Memory B cell (primary cell): ENCODE measurements at places on chromosomes 5 and 9.

- no peak for DNase-seq
- H3K4me3 ChIP-seq: no peak overlapping the region
- peaks cover 1% of the 10 kb centered on the region for H3K36me3 ChIP-seq
- peaks cover 1% of the 10 kb centered on the region for H3K27me3 ChIP-seq
- H3K27ac ChIP-seq: no peak overlapping the region
Measured at GRCh38 chr9:113906411-113907110, 30.5 kb downstream of the ZNF618 start.

- no peak for DNase-seq
- no peaks in the 10 kb centered on the region for H3K27me3 ChIP-seq
- no peak overlapping the region for H3K27ac ChIP-seq
- peaks cover 17% of the 10 kb centered on the region for H3K4me1 ChIP-seq
- H3K4me3 ChIP-seq: no peak overlapping the region
- H3K36me3 ChIP-seq: peaks cover 30% of the 10 kb centered on the region
Measured at GRCh38 chr5:137995749-137996128, 37.1 kb downstream of the FAM13B start.

DNA sequence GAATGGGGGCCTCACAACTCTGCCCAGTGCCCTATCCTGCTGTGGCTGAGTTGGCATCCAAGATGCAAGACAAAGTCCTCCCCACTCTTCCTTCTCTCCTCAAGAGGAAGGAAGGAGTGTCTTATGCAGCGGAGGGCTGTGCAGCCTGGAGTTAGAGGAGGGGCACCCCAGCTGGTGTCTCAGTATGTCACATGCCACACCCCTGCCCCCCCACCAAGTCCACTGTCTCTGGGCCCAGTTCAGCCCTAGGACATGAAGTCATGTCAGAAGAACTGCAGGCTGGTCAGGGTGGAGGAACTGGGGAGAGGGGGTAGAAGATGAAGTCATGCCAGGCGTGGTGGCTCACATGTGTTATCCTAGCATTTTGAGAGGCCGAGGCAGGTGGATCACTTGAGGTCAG, 28.0 kb upstream of the SLC28A3 start:
- H3K4me3 ChIP-seq: no peak overlapping the region
- no peak overlapping the region for H3K27ac ChIP-seq
- no peaks in the 10 kb centered on the region for H3K36me3 ChIP-seq
- peaks cover 6% of the 10 kb centered on the region for H3K27me3 ChIP-seq
- no peaks in the 10 kb centered on the region for H3K4me1 ChIP-seq
- no peak for DNase-seq

DNA sequence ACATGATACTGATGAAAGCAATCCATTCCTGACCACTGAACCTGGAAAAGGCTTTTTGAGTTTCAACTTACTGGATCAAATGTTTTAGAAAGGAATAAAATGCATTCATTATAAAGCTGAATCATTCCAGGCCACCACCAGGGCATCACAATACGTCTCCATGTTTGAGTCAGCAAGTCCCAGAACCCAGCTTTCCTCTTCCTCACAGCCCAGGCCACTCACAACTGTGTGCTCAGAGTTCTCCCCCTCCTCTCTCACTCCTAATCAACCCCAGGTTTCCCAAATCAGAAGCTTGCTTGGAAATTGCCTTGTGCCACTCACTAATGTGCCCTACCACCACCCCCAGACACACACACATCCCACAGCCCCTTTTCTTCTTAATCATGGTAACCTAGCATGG, 91.7 kb downstream of the GNA14 start:
- no peak overlapping the region for H3K4me3 ChIP-seq
- H3K36me3 ChIP-seq: no peaks in the 10 kb centered on the region
- DNase-seq: no peak
- no peaks in the 10 kb centered on the region for H3K27me3 ChIP-seq
- H3K27ac ChIP-seq: no peak overlapping the region

- H3K27me3 ChIP-seq: no peaks in the 10 kb centered on the region
- H3K27ac ChIP-seq: peak overlapping the region; percentile 82
- peaks cover 25% of the 10 kb centered on the region for H3K36me3 ChIP-seq
- no peak overlapping the region for H3K4me3 ChIP-seq
- H3K4me1 ChIP-seq: peaks cover 23% of the 10 kb centered on the region
- DNase-seq: no peak
Measured at GRCh38 chr9:97908705-97909104, 13.6 kb downstream of the TRMO start.

DNA sequence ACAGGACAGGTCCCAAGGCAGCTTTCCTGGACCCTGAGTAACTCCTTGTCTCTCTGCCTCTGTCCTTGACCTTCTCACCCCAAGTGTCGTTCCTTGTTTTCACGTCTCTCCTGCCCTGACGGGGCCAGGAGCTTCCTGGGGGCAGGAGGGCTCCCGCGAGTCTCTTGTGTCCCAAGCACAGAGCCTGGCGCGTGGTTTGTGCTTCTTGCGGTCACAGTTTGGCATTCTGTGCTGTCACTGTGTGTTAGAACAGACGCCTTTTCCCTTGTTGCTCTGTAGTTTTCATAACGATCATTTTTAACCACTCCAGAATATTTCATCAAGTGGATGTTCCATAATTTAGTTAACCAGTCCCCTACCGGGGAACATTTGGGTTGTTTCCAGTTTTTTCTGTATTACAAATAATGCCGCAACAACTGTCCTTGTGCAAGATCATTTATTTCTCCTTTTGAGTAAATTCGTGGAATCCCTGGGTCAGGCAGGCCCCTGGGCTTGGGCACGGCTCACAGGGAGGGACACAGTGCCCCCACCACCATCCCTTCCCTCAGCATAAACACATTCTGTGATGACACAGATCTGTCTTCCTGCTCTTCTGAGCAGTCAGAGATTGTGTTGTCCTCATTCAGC, 71.9 kb downstream of the TSPAN17 start:
- no peaks in the 10 kb centered on the region for H3K4me1 ChIP-seq
- no peak for DNase-seq
- no peak overlapping the region for H3K4me3 ChIP-seq
- H3K36me3 ChIP-seq: peaks cover under 1% of the 10 kb centered on the region

GRCh38 chr9:106960258-106960657, 97.3 kb downstream of the ZNF462 start:
- DNase-seq: no peak
- no peaks in the 10 kb centered on the region for H3K4me1 ChIP-seq
- no peaks in the 10 kb centered on the region for H3K36me3 ChIP-seq
- no peak overlapping the region for H3K4me3 ChIP-seq

- no peaks in the 10 kb centered on the region for H3K27me3 ChIP-seq
- H3K36me3 ChIP-seq: peaks cover 2% of the 10 kb centered on the region
- DNase-seq: no peak
- H3K4me3 ChIP-seq: no peak overlapping the region
Measured at GRCh38 chr5:95743232-95743631, 12.1 kb downstream of the RHOBTB3 start.

DNA sequence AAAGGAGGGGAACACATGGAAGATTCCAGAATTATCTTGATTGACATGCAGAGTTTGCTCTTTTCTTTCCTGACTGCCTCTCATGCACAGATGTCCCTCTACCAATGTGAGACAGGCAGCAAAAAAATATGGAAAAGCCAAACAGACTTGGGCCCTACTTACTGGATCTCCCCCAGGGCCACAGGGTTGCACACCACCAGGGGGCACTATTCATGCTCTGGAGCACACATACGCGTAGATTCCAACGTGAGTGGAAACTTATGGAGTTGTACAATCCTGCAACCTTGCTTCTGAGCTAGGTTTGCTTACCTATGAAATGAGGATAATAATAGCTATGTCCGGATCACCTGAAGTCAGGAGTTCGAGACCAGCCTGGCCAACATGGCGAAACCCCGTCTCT, 319.5 kb downstream of the ARHGEF28 start:
- H3K36me3 ChIP-seq: peaks cover 1% of the 10 kb centered on the region
- H3K27me3 ChIP-seq: peaks cover 6% of the 10 kb centered on the region
- no peak overlapping the region for H3K27ac ChIP-seq
- no peak for DNase-seq
- no peaks in the 10 kb centered on the region for H3K4me1 ChIP-seq

DNA sequence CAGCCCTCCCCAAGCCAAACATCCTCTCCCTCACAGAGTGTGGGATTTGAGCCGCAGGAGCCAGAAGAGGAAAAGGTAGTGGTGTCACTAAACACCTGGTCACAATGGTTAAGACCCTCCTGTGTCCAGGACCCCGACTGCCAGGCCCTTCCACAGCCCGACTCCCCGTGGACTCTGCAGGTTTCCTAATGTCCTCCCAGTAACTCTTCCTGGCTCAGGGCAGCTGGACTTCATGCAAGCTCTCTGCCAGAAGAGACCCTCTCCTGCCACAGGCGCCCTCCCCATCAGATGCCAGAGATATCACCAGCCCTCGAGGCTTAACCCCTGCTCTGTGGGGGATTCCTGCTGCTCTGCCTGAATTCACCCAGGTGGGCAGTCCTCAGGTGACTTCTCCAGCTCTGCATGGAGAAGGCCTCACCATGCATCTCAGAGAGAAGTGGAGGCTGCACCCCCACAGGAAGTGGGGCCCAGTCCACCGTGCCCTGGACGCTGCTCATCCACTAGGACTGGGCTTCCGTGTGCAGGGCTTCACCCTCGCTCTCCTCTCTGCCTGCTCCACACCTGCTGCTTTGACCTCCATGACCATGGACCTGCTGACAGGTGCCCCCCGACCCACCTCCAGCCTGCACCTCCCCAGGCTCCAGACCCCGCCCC, 111.2 kb downstream of the ADAMTS2 start:
- no peaks in the 10 kb centered on the region for H3K4me1 ChIP-seq
- H3K27ac ChIP-seq: no peak overlapping the region
- no peak for DNase-seq
- H3K4me3 ChIP-seq: no peak overlapping the region

DNA sequence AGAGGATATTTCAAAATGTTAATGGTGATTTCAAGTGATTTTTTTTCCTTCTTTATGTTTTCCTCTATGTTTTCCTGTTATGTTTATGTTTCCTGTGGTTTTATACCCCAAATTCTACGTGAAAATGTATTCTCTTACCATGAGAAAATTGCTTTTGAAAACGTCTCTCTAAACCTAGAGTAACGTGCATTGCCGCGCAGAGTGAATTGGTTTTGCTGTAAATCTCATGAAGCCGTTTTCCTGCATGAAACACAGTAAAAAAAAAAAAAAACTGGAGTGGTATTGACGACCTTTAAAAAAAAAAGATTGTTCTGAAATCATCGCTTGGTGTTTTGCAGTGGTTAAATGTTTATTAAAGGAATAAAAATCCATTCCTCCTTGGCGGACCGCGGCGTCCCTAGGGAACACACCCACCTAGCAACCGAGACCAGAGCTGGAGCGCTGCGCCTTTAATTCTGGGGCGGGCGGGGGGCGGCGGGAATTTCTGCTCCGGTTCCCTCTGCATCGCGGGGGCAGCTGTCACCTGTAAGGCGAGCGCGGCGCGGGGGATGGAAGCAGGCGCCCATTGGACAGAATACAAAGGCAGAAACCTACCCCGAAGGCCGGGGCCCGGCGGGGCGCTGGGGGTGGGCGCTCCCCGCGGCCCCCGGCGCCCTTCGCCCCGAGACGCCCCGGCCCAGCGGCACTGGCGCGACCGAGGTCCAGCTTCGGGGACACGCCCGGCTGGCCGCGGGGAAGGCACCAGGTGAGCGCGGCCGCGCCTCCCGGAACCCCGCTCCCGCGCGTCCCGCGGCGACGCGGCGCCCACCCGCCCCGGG, at the start of gene SOWAHA:
SOWAHA (plus strand) TSS at position 522 of the 818 bp plus-strand sequence. CDS start 320 bp downstream, outside the sequence.
- peak within 1 kb of the TSS; percentile 34 for H3K4me3 ChIP-seq
- H3K36me3 ChIP-seq: no peaks in the 10 kb centered on the region
- no peak within 1 kb of the TSS for H3K27ac ChIP-seq
- H3K27me3 ChIP-seq: peaks cover 11% of the 10 kb centered on the region
- no peak for DNase-seq

DNA sequence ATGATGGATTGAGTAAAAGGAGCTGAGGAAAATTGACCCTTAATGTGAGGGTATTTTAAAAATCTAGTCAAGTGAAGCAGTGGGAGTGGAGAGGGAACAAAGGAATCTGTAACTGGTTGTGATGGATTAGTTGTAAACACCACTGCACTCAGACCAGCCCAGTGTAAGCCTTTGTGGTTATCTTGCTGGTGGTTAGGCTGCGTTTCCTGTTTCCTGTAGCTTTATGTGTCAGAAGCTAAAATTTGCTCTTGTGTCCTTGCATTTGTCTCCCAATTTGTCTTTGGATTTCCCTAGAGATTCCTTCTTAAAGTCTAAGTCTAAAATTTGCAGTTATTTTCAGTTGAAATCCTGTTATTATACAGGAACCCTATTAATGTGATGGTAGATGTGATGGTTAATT, 6.3 kb downstream of the IFNA21 start:
- H3K36me3 ChIP-seq: peaks cover 3% of the 10 kb centered on the region
- H3K4me3 ChIP-seq: no peak overlapping the region
- peaks cover 2% of the 10 kb centered on the region for H3K27me3 ChIP-seq
- H3K4me1 ChIP-seq: peaks cover 7% of the 10 kb centered on the region

DNA sequence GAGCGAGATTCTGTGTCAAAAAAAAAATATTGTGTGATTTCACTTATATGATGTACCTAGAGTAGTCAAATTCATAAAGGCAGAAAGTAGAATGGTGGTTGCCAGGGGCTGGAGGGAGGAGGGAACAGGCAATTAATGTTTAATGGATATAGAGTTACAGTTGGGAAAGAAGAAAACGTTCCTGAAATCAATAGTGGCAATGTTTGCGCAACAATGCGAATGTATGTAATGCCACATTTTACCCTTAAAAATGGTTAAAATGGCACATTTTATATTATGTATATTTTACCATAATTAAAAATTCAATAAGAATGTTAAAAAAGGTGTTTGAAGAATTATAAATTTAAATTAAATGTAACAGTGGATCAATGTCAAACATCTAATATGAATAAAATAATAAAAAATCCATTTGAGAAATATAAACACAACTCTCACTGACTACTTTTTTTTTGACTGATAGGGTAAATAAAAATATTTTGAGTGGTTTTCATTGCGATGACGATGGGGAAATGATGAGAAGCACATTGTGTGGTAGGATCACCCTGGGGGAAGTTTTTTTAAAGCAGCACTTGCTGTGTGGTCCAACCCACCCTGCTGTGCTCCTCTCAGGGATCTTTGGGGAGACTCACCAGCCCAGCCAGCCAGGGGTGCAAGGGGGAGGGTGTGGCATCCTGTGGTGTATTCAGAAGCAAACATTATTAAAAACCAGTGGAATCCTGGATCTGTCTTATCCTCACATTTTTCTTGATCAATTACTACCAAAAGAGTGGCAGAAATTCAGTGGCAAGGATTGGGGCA, 4.3 kb downstream of the FYB1 start:
- H3K36me3 ChIP-seq: no peaks in the 10 kb centered on the region
- no peak for DNase-seq
- H3K4me1 ChIP-seq: peaks cover 15% of the 10 kb centered on the region
- no peaks in the 10 kb centered on the region for H3K27me3 ChIP-seq
- no peak overlapping the region for H3K27ac ChIP-seq

DNA sequence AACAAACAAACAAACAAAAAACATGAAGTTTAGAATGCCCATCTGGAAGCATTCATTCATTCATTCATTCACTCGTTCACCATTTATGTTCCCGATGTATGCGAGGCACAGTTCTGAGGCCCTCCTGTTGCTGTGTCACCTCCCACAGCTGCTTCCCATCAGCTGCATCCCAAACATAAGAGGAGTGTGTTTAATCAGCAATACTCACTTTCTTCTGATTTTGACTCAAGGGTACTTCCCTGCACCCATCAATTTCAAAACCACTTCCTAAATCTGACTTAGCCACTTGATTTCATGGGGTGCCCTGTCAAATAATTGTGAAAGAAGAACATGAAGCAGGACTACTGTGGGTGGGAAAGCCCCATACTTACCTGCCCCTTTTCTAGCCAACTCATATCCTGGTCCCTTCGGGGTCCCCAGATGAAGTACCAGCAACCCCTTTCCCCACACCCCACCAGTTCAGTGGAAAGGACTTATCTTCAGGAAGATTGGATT, 128.0 kb upstream of the IL12B start:
- no peaks in the 10 kb centered on the region for H3K36me3 ChIP-seq
- peak overlapping the region; percentile 83 for H3K27ac ChIP-seq
- H3K4me3 ChIP-seq: peak overlapping the region; percentile 58
- H3K4me1 ChIP-seq: peaks cover 41% of the 10 kb centered on the region
- no peak for DNase-seq
